ENCODE measurements at places on chromosomes 2 and 18.

DNA sequence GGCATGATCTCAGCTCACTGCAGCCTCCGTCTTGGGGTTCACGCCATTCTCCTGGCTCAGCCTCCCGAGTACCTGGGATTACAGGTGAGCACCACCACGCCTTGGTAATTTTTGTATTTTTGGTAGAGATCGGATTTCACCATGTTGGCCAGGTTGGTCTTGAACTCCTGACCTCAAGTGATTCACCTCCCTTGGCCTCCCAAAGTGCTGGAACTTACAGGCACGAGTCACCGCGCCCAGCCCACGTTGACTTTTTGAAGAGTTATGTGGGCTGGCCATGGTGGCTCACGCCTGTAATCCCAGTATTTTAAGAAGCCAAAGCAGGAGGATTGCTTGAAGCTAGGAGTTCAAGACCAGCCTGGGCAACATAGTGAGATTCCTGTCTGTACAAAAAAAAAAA lies 20.8 kb downstream of the CCL20 start:
- DNase-seq: no peak

- no peak for DNase-seq
These were observed 132.2 kb downstream of the TDRD15 start for GRCh38 chr2:21256006-21256405.

GRCh38 chr2:194867328-194867727 lies 789.7 kb upstream of the SLC39A10 start:
- DNase-seq: no peak

- no peak for DNase-seq
These were observed 136.2 kb upstream of the ARHGAP28 start for GRCh38 chr18:6593142-6593885.

GRCh38 chr2:172552547-172553291 lies 3.2 kb upstream of the PDK1 start:
- DNase-seq: no peak

DNA sequence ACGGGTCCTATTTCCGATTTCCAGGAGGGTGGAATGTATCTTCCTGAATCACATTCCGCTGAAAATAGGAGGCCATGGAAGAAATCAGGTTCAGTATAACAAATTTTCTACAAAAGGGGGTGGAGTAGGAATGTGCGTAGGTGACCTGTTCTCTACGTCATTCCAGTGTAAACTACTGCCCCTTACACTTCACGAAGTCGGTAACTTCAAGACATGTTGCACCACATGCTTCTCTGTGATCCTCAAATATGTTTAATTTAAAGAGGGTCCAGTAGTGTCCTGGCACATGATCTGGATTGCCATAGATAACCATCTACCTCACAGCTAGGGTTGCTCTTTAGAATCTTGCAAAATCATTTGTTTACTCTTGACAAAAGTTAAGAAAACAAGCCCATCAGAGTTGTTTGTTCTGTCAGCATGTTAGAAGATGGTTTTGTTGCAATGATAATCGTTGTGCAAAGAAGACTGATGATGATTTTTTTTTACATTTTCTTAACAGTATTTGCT lies 7.5 kb upstream of the CPS1 start:
- DNase-seq: no peak

DNA sequence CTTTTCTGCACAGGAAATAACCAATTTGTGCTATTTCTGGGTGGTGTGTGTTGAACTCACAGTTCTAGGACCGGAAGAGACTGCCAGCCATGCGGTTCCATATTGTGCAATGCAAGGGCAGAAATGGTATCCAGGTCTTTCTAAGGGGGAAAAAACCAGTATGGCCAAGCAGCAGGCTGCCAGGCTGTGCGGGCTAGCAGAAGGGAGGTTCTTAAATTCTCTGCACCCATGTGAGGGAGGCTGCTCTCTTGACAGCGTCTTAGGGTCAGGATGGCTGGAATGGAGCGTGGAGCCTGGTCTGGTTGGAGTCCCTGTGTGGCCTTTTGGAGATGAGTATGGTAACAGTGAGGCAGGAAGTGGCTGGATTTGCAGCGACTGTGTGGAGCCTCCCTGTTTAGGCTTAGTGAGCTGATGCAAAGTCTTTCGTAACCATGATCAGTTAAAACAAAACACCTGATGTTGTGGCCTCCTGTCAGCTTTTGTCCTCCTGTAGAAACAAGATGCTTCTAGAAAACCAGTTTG lies 52.6 kb downstream of the NCK2 start:
- DNase-seq: no peak

DNA sequence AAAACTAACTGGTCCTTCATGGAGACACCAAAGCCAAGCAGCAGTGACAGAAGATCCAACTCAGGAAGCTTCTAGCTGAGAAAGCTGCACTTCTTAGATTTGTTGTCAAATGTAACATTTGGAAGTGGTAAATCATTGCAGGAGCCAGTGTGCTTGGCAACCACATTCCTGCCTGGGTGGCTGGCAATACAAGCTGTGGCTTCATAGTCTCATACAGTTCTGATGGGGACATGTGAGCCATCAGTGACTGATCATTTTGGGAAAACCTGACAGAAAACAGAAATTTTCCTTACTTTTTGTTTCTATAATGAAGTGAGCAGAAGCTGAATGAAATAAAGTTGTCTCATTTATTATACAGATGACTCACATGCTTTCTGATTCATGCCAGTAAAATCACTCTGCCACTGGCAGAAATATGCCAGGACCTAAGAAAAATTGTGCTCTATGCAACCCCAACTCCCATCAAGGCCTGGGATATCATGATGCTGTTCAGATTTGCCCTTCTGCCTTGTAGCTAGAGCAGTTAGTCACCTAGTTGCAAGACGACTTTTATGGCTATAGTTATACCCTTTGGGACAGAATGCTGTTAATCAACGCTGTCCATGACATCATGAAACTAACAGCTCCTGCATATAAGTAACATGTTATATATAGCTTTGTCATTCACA lies 508.1 kb downstream of the ADCYAP1 start:
- DNase-seq: no peak

GRCh38 chr2:215851082-215851481 lies 162.3 kb downstream of the MREG start:
- DNase-seq: no peak

GRCh38 chr2:85243101-85244072 lies 84.4 kb downstream of the TGOLN2 start:
- no peak for DNase-seq

DNA sequence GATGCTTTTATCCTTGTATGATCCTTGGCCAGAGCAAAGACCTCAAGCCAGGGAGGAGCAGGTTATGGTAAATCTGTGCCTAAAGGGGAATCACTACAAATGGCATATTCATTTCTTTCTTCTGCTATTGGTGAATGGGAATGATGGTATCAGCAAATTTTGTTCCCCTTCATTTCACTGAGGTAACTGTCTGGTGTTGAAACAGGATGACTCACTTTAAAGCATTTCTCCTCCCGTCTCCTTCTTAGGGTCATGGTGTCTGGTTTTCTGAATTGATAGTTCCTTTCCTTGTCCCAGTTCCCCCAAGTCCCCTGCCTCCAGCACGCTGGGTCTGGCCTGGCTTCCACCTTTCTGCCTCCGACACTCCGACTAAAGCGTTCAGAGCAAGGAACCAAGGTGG lies 109.2 kb downstream of the MREG start:
- DNase-seq: no peak

GRCh38 chr18:59210299-59210698 lies 9.7 kb upstream of the GRP start:
- no peak for DNase-seq

DNA sequence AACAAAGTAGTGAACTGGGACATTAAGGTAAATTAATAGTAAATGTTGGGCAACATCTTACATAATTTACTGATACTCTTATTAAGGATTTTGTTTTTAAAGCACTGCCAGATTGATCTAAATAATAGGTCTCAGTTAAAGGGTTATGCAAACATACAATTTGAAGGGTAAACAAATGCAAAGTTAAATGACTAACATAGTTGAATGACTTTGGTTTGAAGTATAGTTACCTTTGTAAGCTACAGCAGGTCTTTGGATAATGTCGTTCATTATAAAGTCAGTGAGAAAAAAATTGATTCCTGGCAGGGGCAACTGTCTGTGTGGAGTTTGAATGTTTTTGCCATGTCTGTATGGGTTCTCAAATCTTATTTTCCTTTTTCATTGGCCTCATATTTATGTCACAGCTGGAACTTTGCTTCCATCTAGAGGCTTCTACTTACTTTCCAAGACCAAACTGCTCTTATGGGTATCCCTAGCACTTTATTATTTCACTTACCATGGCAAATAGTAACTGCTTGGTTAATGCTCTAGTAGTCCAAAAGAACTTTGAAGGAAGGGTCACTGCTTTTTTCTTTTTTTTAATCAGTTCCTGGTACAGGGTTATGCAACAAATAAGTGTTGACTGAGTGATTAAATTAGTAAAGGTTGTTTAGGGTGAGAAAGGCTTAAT lies 107.8 kb downstream of the NBEAL1 start:
- DNase-seq: no peak

DNA sequence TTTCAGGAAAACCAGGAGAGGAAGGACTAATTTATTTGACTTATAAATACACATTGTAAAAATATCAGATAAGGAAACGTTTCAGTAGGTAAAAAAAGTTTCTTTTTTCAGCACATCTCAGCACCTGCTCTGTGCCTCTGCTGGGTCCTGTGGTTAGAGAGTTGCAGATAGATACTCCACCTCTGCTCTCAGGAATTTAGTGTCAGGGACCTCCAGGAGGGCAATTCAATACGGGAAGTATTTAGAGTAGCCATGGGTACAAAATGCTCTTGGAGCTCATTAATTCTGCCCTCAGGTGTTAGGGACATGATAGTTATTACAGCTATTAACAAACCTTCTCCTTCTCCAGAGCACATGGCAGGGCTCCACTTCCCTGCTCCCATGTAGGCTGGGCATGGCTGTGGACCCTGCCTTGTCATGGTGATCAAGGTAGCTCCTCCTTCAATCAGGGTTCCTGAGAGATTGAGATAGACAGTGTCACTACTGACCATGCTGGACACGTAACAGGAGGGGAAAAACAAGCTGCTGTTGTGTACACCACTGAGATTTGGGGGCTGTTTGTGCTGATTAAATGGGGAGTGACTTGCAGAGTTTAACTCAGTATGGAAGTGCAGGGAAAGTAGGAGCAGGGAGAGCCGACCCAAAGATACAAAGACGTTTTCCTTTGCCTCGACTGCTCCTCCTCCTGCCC lies 185.6 kb upstream of the COPS8 start:
- DNase-seq: peak; percentile 74

- DNase-seq: no peak
These were observed 16.7 kb downstream of the NFE2L2 start for GRCh38 chr2:177247693-177248262.

DNA sequence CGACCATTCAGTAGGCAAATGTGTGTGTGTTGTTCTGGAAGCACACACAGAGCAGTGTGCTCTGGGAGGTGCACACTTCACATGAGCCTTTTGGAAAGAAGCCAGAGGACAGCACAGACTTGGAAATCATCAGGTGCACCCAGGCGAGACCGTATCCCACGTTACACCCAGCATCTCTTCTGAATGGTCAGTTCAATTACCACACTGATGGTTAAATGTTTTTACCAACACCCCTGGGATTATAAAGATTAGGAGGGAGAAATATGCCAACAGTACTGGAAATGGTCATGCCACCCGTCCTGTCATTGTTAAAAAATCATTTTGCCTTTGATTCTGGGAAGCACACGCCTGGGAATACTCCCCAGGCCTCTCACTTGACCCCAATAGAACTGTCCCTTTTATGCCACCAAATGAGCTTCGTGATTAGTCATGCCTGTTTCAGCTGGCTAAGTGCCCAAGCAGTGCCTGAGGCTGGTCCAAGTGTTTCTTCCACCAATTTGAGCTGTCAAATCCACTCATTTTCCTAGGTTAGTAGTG lies 183.7 kb downstream of the NRP2 start:
- no peak for DNase-seq

GRCh38 chr18:43539862-43540261 lies 262.6 kb upstream of the SYT4 start:
- no peak for DNase-seq

DNA sequence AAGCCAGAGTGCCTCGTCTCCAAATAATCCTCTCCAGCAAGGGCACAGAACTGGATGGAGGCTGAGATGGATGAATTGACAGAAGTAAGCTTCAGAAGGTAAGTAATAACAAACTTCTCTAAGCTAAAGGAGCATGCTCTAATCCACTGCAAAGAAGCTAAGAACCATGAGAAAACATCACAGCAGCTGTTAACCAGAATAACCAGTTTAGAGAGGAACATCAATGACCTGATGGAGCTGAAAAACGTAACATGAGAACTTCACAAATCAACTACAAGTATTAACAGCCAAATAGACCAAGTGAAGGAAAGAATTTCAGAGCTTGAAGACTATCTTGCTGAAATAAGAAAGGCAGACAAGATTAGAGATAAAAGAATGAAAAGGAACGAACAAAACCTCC lies 32.3 kb downstream of the WDPCP start:
- no peak for DNase-seq

GRCh38 chr2:120265006-120265405 lies 12.4 kb downstream of the RALB start:
- no peak for DNase-seq

- DNase-seq: no peak
These were observed 605 bp downstream of the C2orf68 start for GRCh38 chr2:85611217-85611704.

- no peak for DNase-seq
These were observed 194.4 kb downstream of the SH3BP4 start for GRCh38 chr2:235146206-235146605.

DNA sequence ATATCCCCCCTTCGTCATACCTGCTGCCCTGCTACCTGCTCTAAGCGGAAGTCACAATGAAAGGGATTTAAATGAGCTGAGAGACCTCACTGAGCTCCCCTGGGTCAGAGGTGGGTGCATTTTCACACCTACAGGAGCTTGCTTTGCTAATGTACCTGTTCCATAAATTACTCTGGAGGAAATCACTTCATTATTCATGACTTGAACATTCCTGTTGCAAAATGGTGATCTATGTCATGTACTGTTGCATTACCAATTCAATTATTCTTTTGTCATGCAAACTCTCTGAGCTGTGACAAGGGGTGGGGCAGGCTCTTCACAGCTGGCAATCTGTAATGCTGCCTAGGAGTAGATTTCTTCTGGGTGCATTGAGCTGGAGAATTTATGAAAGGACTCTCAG lies 761.3 kb downstream of the TSN start:
- DNase-seq: peak; percentile 9

GRCh38 chr2:68251855-68252399 lies 405 bp downstream of the PPP3R1 start:
- peak; percentile 86 for DNase-seq

- DNase-seq: no peak
These were observed 2.8 kb downstream of the NYAP2 start for GRCh38 chr2:225402210-225402776.

GRCh38 chr2:152334701-152335015 lies 316 bp upstream of the FMNL2 start:
- DNase-seq: no peak

- DNase-seq: no peak
These were observed 14.0 kb downstream of the ASPRV1 start for GRCh38 chr2:69947325-69947931.

GRCh38 chr2:72132981-72133720 lies 14.5 kb downstream of the CYP26B1 start:
- no peak for DNase-seq

DNA sequence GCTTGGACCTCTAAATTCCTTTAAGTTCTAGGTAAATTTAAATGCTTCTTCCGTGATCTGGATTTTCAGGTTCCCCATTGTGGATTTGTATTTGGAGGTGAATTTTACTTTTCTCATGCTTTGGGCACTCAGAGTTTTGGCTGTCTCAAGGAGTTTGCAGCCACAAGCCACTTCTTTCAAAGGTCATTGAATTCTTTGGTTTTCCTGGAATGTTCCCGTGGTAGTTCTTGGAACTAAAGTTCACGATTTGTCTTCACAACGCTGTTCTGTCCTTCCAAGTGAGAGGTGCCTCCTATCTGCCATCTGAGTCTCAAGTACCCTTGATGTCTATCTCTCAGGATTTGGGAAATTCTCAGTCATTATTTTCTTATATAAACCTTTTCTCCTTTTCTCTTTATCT lies 1438.7 kb upstream of the ZEB2 start:
- DNase-seq: no peak
